ENCODE measurements at places on chromosomes 12 and 14.

DNA sequence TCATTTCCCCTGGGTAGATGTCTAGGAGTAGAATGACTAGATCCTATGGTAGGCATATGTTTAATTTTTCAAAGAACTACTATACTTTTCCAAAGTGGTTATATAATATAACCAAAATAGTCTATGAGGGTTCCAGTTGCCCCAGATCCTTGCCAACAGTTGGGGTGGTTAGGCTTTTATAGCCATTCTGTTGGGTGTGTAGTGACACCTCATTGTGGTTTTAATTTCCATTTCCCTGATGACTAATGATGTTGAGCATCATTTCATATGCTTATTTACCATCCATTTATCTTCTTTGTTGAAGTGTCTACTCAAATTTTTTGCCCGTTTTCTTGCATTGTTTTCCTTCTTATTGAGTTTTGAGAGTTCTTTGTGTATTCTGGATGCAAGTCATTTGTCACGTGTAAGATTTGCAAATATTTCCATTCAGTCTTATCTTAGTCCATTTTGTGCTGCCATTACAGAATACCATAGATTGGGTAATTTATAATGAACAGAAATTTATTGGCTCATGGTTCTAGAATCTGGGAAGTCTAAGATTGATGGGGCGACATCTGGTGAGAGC, 4.7 kb downstream of the SYNE2 start:
- DNase-seq, result peak; percentile 83

DNA sequence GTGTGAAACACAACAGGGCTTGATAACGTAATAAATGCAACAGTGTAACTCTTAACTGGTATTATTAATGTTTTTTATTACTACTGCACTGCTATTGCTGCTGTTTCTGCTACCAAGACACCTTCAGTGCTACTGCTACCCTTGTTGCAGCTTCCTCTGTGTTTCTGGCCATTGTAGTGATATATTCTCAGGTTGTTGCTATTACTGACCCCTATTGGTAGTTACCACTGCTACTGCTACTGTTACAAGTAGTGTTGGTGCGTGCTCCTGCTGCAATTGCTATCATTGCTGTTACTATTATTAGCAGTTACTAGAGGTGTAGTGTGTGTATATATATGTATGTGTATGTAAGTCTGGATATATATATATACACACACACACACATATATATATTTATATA, 87.2 kb upstream of the PTPRB start:
- no peak for DNase-seq

- no peak for DNase-seq
Observed at GRCh38 chr14:72278316-72278715, 346.1 kb downstream of the RGS6 start.

DNA sequence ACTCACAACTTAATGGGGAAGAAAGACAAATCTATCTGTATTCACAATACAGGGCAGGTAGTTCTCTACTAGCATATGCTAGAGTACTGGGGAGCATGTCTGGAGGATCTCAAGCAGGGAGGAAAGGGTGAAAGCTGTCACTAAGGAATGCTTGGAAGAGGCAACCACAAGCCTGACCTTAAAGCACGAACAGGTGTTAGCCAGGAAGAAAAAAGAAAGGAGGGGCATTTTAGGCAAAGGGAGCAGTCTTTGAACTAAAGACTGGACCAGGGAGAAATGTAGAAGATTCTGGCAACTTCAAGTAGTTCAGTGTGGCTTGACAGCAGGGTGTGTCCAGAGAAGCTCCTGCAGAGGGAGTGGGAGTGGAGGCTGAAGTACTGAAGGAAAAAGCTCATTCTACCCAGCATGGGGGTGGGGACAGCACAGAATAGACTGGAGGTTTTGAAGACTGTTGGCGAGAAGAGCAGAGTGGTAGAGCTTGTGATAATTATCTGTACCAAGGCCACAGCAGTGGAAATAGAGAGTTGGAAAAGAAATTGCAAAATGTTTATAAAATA, 50.9 kb downstream of the AP5M1 start:
- no peak for DNase-seq

- DNase-seq, result no peak
Observed at GRCh38 chr12:113860059-113860820, 105.9 kb downstream of the RBM19 start.

DNA sequence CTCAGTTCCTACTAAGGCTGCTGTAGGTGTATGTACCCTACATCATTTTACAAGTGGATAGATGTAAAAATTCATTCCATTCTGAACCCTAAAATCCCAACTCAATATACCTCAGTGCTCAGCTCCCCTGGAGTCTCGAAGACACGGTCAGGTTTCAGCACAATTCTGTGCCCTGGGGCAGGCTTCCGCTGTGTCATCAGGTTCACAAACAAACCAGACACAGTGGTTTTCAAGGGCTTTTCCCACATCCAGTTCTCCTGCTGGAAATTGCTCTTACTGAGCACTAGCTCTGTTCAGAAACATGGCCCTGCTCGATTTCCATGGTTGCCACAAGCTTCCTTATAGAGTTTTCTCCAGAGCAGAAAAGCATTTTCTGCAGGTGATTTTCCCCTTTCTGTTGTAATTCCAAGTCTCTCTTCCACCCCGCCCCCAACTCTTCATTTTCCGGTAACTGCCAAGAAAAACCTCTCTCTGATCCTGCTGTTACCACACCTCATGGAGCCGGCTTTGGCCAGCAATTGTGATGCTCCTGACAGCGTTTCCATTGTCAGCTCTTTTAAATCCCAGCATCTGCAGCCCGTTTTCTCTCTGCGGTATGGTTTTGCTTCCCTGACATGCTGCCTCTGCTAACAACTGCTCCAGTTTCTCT, 483.0 kb upstream of the CCDC196 start:
- no peak for DNase-seq

DNA sequence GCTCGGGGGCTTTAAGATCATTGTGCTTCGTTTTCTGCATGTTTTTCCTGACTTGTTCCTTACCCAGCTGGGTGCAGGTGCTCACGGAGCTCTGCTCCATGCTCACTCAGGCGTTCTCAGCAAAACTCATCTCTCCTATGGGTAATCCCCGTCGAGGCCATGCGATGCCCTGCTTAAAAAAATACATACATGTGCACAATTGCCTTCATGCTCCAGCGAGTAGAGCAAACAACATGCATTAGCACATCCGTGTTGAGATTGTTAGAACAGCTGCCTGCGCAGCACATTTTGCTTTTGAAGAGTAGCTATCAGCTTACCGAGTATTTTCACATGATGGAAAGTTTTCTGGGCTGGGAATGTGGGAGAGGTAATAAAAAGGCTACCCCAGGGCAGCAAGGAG, 16.2 kb downstream of the AACS start:
- no peak for DNase-seq

DNA sequence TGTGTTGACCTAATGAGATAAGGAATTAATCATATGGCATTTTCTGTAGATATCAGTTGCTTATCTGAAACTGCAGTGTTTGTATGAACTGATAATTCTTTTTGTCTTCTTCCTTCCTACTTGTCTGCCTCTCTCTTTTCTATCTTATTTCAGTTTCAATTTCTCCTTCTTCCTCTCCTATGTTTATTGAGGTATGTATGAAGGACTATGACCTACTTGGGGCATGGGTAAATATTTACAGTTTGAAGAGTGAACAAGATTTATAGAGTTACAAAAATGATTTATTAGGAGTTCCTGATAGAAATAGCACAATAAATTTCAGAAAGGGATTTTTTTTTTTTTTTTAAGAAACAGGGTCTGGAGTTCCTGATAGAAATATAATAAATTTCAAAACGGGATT, 88.7 kb upstream of the MUCL1 start:
- no peak for DNase-seq

DNA sequence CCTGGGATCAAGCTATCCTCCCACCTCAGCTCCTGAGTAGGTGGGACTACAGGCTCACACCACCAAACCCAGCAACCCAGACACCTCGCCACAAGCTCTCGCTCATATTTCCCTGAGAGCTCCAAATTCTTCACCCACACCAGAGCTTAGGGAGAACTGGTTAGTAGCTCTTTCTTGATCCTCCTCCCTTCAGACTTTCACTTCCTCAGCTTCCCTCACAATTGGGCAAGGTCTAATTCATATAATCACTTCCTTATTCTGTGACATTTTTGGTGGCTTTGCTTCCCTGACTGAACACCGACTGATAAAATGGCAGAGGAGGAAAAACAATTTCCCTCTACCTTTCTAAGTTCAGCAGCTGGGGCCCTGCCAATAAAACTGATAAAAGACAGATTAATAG, 88.5 kb downstream of the GXYLT1 start:
- peak; percentile 2 for DNase-seq

DNA sequence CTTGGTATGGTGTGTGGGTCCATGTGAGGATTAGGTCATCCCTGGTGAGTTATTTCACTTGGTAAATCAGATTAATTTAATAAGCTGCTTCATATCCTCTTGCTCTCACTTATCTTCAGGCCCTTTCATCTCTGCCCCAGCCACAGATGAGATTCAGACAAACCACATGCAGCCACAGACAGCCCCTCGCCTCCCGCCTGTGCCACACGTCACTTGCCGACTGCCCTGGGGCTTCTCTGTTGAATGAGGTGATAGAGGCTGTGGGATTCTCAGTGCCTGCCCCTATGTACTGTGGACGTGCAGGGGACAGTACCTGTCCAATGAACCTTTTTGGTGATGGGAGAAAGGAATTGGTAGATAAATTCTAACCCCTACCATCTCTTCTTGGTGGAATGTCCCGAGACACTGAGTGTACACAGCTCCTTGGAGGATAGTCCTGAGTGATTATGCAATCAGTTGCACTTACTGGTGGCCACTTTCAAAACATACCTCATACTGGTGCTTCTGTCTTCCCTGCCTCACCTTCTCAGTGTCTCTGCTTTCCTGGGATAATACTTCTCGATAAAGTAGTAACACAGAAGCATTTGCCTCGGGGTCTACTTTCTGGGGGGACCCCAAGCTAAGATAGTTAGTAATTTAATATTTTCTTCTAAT, 248.7 kb downstream of the TTC6 start:
- no peak for DNase-seq

- DNase-seq, result no peak
Observed at GRCh38 chr14:75182821-75183220, 6.4 kb upstream of the TMED10 start.

DNA sequence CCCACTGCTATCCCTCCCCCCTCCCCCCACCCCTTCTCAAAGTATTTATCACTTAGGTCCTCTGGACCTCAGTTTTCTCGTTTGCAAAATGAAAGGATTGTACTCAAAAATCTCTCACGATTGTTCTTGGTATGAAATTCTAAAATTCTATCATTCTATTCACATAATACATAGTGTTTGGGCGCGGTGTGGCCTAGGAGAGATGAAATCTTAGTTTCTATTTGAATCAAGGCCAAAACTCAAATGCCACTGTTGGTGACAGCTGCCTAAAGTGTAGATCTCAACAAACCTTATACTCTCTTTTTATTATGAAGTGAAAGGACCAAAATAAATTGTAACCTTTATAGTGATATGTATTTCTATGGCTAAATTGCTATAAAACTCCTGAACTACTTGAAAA, 23.7 kb upstream of the YAF2 start:
- no peak for DNase-seq

DNA sequence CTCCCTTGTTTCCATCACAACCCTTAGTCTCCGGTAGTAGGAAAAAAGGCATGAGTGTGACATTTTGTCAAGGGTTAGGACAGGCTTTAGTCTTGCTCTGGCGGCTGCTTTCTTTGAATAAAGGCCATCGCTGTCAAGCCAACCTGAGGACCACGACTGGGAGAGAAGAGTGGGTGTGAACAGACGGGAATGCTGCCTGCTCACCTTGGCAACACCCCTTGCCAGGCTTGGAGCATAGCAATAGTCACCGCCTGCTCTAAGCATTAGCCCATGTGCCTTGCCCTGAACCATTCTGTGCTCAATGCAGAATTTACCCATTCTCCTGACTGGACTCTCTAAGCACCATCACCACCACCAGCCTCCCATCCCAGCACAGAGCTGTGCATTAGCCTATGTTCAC, 36.2 kb downstream of the SPTB start:
- DNase-seq, result no peak

GRCh38 chr12:70459786-70460185, 93.7 kb downstream of the KCNMB4 start:
- DNase-seq, result no peak

DNA sequence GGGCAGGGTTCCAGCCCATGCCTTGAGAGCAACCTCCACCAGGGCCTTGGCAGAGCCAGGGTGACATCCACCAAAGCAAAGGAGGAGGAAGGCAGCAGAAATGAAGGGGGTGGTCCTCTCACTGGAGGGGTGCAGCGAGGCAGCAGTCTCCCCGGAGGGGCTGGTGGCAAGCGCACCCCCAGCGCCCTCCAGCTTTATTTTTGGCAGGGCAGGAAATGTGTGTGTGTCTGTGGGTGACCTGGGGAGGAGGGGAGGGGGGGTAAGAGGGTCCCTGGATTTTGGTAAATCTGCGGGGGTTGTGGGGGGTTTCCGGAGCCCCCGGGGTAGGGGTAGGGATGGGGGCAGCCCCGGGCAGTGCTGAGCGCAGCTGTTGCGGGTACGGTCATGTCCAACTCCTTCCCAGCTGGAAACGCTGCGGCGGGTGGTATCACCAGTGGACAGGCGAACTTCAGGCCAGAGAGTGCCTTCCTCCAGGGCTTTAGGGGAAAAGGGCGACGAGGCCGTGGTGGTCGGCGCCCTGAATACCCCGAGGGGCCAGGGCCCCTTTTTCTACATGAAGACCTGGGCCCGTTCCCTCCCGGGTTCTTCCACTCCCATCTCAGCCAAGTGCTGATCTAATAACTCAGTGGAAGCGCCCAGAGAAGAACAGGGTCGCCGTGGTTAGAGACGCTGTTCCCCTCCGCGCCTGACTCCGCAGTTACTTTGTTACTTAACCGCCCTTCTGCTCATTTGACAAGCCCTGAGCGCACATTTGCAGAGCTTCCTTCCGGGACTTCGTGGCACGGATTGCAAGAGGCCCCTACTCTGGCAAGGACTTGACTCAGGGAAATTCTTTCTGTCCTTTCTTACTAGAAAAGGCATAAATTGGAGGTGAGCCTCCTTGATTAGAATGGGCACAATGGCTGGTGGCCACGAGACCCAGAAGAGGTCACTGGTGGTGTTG, 55.2 kb downstream of the FOS start:
- peak; percentile 66 for DNase-seq

DNA sequence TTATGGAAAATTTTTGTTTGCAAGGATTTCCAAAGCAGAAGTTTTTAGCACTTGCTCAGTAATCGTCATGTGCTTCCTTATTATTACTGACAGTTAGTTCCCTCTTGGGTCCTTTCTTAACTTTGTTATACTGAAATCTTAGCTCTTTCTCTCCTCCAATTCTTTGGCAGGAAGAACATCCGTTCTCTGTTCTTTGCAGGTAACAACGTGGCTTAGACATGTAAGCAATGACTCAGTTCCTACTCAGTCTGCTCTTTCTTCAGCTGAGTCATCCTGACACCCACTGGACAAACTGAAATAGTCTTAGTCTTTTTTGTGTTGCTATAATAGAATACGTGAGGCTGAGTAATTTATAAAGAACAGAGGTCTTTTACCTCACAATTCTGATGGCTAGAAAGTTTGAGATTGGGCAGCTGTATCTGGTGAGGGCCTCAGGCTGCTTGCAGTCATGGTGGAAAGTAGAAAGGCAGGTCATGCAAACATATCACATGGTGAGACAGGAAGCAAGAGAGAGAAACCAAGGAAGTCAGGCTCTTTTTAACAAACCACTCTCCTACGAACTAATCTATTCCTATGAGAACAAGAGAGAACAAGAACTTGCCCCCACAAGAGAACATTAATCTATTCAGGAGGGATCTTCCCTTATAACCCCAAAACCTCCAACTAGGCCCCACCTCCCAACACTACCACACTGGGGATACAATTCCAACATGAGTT, 49.2 kb downstream of the TESPA1 start:
- DNase-seq, result peak; percentile 60

Data from CD4-positive, alpha-beta T cell treated with Interleukin-21 for 1 hour (primary cell).